ENCODE measurements at places on chromosomes 16 and 17. TPM values are rescaled to one million over a fixed set of nuclear protein-coding genes. Genes with fewer than 3 reads are reported as not detected.

DNA sequence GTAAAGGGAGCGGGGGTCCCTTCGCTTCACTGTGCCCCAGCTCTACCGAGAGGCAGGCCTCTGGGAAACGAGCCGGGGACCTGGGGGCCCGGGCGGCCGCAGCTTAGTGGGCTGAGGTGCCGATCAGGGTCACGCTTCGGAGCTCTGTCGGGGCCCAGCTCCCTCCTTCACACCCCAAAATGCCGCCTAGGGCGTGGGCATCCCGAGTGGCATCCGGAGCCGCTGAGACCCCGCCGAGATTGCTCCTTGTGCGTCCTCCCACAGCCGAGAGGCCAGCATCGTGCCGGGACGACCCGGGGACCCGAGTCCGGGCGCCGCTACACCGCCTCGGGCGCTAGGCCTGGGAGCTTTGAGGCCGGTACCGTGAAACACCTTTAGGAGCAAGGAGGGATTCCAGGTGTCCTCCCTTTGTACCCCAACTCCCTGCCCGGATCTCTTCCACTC, 1.3 kb downstream of the SALL1 start:
- DNase-seq = no peak

DNA sequence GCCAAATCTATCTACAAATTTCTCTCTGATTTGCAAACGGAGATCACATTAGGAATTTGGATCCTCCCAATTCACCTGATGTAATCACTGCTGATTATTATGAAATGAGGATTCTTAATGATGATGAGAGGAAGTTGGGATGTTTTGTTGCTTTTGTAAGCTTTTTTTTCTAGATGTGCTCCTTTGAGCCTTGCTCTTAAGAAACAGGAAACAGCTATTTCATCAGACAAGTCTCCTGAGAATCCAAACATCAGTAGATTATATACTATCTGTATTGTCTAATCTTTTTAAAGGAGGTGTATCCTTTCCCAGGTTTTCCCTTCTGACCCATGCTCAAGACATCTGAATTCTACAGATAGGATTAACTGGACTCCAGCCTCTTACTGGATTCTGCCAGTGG, 73.3 kb downstream of the KIF2B start:
- no peak for DNase-seq

DNA sequence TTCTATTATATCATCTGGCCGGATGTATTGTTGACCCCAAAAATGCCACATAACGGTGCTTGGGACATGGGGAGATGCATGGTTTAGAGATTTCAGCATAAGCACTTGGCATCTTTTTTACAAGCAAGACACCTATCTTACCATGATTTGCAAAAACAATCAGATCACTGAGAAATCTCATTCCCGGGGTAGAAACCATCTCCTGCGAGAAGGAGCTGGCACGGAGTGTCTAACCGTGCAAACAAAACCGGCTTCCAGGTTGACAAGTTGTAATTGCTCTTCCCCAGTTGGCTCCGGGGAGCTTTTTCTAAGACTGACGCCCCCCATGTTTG, 1.0 kb downstream of the SLC16A6 start:
- no peak for DNase-seq

GRCh38 chr16:48734220-48734619, 124.2 kb upstream of the N4BP1 start:
- DNase-seq = no peak

DNA sequence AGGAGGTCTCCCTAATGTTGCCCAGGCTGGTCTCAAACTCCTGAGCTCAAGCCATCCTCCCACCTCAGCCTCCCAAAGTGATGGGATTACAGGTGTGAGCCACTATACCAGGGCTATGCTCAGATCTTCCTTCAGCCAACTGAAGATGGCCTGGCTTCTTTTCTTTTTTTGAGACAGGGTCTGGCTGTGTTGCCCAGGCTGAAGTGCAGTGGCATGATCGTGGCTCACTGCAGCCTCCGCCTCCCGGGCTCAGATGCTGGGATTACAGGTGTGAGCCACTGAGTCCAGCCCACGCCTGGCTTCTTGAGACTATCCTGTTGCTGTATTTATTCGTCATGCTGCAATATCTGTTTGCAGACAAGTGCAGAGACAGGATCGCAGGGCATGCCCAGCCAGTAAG, 4.1 kb downstream of the SLC25A19 start:
- DNase-seq = no peak

DNA sequence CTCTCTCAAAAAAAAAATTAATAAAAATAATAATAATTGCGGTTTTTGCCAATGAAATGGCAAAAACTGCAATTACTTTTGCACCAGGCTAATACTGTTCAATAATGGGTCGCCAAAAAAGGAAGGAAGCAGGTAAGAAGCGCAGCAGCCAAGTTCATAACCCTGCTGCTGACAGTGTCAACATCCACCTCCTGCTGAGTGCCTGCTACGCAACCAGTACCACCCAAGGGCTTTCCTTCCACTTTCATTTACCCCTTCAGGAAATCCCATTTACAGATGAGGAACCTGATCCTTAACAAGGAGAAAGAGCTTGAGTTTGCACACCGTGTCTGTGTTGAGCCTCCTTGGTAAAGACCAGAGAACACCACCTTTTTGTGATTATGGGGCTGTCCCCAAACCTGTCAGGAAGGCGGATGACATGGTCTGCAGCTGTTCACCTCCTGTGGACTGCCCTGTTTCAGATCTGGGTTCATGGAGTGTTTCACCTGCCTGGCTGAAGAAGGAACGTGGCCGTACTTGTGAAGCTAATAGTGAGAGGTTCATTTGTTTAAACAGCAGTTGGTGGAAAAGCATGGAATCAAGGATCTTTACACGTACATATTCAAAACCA, 378.0 kb downstream of the SLC39A11 start:
- no peak for DNase-seq

Gene CHD9NB
- total RNA-seq = 2.6 TPM

Gene ZFP3
- 0.18 TPM for total RNA-seq

Measured in H9 (cell line).